ENCODE measurements at places on chromosomes 4 and X.

DNA sequence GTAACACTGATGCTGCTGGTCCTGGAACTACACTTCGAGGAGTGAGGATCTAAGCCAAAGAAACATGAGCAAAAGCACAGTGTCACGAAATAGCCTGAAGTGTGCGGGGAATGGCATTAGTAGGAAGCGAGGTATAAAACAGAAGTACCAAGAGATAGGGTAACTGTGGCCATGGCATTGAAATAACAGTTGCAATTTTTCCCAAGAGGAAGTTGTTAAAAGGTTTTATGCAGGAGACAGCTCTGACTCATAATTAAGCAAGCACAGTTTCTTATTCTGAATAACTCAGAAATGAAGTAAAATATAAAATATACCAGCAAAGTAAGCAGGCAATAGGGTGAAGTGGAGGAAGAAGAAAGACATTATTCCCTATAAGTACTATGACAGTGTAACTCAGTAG lies 90.3 kb upstream of the TMEM150C start:
- DNase-seq = no peak

DNA sequence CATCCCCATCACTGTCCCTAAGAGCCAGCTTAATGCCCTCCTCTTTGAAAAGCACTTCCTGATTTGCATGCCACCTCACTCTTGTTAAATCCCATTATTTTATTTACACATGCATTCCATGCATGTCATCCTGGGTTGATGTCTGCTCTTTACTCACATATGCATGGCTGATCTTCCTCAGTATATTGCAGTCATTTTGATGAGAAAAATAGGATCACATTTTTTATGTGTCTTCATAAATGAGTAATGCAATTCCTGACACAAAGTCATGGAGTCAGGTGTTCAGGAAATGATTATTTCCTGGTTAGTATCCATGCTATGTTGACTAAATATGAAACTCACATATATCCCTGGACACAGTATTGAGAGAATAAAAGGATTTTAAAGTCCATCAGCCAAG lies 204.7 kb downstream of the SLIT2 start:
- no peak for DNase-seq

GRCh38 chrX:120377179-120377578 lies 15.3 kb downstream of the ATP1B4 start:
- no peak for DNase-seq

DNA sequence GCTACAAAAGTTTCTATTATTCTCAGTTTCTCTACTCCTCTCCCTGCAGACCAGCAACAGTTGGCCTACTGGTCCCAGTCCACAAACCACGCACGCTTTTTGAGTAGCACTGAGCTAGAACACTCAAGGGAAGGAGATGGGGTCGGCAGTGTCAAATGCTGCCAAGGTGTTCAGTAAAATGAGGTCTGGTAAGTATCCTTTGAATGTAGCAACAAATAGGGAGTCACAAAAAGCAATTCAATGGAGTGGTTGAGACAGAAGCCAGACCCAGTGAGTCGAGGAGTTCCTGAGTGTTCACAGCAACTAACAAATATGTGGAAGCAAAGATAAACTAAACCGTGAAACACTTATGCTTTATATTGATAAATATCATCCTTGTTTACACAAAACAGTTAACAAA lies 355.7 kb downstream of the MID1IP1 start:
- no peak for DNase-seq

DNA sequence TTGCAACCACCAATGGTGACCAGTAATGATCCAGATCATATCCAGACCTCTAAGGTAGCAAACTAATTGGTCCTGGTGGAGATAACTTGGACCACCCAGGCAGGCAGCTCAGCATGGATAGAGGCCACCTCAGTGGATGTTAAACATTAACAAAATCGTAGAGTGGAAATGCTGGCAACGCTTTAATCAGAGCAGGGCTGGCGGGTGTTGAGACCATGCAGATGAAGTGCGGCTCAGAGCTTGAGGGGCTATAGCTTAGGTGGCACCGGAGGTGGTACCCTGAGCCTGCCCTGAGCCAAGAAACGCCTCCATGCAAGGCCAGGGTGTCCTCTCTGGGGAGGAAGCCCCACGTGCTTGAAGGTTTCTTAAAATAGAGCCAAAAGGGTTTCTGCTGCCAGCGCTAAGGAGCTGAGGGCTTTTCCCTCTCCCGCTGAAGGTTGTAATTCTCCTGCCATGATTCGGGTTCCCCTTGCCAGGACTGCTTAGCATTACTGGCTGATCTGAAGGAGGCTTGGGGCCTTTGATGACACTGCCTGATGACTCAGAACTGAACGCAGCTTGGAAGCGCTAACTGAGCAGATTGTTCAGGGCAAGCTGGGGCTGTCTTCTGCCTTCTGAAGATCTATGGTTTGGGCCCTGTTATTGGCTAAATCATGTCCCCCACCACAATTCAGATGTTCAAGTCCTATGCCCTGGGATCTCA lies 177.8 kb upstream of the ATP6AP2 start:
- DNase-seq = no peak

DNA sequence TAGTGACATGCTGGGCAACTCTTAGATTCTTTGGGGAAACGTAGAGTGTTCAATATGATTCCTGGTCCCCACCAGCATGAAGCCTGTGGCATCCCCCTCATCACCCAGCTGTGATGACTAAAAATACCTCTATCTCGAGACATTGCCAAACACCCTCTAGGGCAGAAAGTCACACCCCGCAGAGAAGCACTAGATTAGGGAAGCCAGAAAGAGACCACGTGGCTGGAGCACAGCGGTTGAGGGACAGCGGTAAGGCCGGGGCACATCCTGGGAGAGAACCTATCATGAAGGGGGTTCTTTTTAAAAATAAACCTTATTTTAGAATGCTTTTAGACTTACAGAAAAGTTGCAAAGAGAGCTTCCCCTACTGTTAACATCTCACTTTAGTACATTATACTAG lies 11.0 kb downstream of the FAT1 start:
- DNase-seq = no peak

DNA sequence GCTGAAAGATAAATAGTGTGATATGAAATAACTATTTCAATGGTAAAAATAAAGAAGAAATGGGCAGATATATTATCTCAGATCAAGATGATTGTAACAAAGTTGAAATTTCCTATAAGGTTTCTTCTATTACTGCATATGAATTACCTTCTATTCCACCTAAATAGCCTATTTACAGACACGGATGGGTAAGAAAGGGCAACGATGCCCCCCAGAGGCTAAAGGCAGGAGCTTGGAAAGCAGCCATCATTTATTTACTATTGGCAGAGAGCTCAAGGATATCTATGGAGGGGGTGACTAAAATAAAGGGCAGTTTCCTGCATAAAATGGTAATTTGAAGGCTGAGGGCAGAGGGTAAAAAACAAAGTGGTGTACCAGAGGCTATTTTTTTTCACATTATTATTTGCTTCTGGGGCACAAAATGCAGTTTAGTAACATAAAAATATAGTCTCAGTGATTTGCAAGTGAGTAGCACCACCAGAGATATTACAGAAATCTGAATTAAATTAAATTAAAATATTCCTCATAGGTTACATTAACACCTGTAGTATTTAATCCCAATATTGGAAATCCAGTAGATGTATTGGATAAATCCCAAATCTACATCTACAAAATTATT lies 123.1 kb downstream of the BTC start:
- DNase-seq = peak; percentile 28

DNA sequence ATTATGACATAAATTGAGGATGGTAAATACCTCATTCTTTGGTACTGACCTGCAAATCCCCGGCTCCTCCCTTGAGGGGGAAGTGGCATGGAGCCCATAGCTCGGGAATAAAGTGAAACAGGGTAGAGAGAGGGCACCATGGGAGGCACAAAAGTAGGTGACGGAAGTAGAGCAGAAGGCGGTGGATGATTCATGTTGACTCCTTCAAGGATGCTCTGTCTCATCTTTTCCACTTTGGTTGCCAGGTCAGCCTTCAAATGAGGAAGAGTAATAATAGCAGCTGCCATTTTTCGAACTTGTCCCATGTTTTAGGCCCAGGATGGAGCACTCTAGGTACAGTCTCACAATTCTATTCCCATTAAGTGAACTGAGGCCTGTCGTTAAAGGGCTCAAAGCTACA lies 41.4 kb upstream of the PHF8 start:
- DNase-seq = no peak

DNA sequence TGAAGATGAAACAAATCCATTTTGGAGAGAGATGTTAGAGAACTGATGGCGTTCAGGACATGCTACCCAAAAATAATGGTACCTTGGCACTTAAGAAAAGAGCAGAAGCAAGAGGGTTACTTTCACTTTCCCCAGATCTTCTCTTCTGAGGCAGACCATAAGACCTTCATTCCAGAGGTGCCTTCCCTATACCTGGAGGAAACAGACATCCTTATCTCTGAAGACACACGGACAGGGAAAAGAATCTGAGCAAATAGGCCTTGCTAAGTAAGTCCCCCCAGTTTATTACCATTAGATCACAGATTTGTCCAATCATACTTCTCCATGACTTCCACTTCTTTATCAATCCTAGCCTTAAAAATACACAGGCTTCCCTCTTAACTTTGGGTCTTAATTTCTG lies 2.0 kb upstream of the FGF2 start:
- DNase-seq = no peak

GRCh38 chr4:186021461-186022167 lies 47.3 kb upstream of the TLR3 start:
- no peak for DNase-seq

- no peak for DNase-seq
Measured at GRCh38 chrX:120514236-120514635, 45.1 kb upstream of the LAMP2 start.

GRCh38 chr4:55256787-55257186 lies 89.3 kb upstream of the SRD5A3 start:
- DNase-seq = no peak

DNA sequence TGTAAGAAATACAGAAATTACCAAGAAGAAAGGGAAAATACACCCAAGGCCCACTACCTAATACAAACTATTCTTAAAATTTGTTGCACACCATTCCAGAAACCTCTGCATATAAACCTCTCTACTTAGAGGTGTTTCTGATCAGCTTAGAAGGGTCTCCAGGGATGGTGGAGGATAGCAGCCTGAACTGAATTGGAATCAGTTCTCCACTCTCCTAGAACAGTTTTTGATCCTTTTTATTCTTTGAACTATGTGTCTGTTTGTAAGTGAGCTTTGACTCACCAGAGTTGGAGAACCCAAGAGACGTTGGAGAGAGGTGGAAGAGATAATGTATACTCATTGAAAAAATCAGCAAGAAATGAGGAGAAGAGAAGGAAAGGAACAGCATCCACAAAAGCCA lies 96.6 kb upstream of the OTUD4 start:
- DNase-seq = no peak

GRCh38 chr4:121656269-121656641 lies 40.5 kb downstream of the ANXA5 start:
- DNase-seq = peak; percentile 15

- no peak for DNase-seq
Measured at GRCh38 chr4:1600811-1601532, 83.1 kb downstream of the FAM53A start.

GRCh38 chr4:143189528-143189927 lies 4.8 kb downstream of the USP38 start:
- no peak for DNase-seq

- DNase-seq = no peak
Measured at GRCh38 chr4:23369331-23369730, 520.5 kb downstream of the PPARGC1A start.

GRCh38 chr4:141567326-141567915 lies 69.0 kb upstream of the IL15 start:
- DNase-seq = no peak

DNA sequence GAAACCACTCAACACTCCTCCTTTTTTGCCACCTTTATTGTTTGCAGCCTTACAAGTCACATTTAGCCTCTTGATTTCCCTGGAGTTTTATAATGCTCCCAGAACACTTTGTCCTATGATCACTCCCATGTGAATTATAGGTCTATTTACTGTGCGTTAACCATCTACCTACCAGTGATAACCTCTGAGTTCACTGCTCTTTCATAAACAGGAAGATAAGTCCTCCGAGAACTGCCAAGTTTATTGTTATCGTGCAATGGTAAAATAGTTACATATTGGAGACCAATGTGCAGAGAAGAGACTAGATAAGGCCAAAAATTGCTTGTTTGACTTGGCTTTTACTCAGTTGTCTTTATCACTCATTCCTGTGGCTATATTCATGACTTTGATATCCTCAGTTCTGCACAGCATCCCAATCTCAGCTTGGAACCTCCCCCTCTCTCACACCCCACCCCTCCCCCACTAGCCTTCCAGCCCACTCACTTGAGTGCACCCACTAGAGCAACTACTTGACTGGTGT lies 12.9 kb upstream of the NUDT9 start:
- no peak for DNase-seq

- no peak for DNase-seq
Measured at GRCh38 chrX:131063613-131064012, 5.5 kb downstream of the ARHGAP36 start.

- DNase-seq = no peak
Measured at GRCh38 chrX:44055638-44056037, 82.4 kb upstream of the NDP start.

- DNase-seq = no peak
Measured at GRCh38 chrX:39749135-39749534, 348.6 kb downstream of the BCOR start.

- DNase-seq = peak; percentile 33
Measured at GRCh38 chr4:168831919-168832762, 177.9 kb downstream of the CBR4 start.

- DNase-seq = no peak
Measured at GRCh38 chrX:56550667-56551066, 12.8 kb upstream of the UBQLN2 start.

GRCh38 chr4:32986236-32986635 lies 2266.1 kb downstream of the PCDH7 start:
- no peak for DNase-seq

- no peak for DNase-seq
Measured at GRCh38 chrX:152177497-152178269, 39.3 kb upstream of the MAGEA10 start.

- DNase-seq = no peak
Measured at GRCh38 chr4:891747-892146, 40.4 kb downstream of the GAK start.

DNA sequence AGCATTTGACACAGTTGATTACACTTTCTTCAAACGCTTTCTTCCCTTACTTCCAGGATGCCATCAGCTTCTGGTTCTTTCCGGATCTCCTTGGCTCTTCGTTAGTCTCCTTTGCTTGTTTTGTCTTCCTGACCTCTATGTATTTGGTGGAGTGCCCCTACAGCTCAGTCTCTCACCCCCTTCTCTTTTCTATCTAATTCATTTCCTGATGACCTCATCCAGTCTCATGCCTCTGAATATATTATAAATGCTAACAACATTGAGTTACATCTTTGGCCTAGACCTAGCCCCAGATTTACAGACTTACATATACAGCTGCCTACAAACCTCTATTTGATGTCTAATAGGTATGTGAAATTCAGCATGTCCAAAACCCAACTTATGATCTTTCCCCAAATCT lies 16.5 kb upstream of the LEF1 start:
- DNase-seq = no peak

DNA sequence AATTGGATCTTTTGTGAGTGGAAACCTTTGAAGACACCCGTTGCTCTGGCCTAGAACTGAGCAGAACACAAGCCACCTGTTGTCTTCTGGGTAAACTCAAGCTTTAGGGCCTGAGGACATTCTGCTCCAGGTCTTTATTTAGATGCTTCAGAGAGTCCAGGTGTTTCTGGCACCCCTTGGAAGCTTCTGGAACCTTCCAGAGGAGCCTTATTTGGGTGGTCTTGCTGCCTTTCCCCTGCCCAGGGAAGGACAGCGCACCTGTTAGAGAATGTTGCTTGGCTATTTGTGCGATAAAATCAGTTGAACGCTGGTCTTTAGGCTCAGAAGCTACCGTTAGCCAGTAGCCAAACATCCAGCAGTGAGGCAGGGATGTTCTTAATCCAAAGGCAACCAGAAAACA lies 3.0 kb downstream of the ZNF275 start:
- DNase-seq = no peak

GRCh38 chr4:187477224-187477623 lies 518.3 kb upstream of the ZFP42 start:
- DNase-seq = no peak
